Activated CD4-positive, CD25-positive, alpha-beta regulatory T cell treated with anti-CD3 and anti-CD28 coated beads, Interleukin-2, amount 50 U/mL, for 72 hours (primary cell): ENCODE measurements at places on chromosomes 1 and 21.
A peak's percentile ranks its signal among the peaks of the same experiment; 100 is the strongest.

- no peak for DNase-seq
Observed at GRCh38 chr1:180188091-180188506, 33.4 kb downstream of the QSOX1 start.

DNA sequence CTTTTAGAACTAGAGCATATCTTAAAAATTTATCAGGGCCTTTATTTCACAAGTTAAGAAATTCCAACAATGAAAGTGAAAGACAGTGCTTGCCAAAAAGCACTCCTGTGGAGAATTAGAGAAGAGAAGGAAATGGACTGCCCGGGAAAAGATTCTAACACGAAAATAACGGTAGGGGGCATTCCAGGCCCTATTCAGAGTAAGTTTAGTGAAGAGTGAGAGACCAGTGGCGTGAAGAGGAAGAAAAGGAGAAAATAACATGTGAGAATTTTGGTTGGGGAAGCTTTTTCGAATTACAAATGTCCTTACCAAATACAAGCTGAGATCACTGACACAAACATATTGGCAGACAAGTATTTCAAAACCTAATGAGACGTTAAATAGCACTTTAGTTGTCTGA, 38.4 kb upstream of the RBM34 start:
- DNase-seq = no peak

DNA sequence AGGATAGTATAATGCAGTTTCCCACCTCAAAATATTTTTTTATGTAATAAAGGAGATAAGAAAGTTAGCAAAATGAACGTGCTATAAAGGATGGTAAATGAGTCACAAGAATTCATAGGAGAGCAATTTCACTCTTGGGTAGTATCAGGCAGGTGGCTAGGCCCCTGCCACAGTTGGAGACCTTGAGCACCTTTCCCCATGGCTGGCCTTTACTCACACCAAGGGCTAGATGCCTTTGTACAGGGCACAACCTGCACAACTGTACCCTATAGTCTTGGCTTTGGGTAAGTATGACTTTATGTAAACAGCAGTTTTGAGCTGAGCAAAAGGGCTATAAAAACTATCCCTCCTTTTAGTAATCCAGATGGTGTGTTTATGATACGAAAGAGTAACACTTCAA, 85.1 kb downstream of the CTH start:
- no peak for DNase-seq

DNA sequence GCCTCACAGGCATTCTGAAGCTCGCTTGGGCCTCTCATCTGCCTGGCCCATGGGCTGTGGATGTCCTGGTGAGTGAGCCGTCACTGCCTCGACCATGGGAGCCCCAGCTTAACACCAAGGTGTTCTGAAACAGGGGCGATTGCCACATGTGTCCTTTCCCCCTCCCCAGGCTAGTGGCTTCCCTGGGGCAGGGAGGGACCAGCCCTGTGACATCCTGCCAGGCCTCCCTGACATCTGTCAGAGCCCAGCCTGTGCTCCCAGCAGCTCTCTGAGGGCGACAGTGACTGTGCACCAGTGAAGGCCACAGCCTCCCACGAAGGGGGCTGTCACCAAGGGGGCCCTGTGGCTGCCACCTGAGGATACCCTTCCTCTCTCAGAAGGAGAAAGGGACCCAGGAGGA, 35.9 kb upstream of the CCDC27 start:
- no peak for DNase-seq

DNA sequence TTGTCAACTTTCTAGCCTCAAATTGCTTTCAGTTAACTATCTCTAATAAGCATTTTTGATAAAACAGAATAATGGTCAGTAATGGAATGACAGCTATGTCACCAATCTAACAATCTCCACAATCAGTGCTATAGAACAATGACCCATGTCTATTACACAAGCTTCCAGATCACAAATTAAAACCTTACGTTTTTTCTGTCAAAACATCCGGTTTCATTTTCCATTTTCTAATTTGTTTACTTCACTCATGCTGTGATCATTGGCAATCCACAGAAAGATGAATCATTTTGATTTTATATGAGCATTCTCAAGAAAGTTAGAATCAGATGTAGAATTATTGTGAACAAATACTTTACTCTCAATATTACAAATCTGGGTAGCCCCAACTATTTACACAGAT, 80.3 kb downstream of the KCNT2 start:
- DNase-seq = no peak

DNA sequence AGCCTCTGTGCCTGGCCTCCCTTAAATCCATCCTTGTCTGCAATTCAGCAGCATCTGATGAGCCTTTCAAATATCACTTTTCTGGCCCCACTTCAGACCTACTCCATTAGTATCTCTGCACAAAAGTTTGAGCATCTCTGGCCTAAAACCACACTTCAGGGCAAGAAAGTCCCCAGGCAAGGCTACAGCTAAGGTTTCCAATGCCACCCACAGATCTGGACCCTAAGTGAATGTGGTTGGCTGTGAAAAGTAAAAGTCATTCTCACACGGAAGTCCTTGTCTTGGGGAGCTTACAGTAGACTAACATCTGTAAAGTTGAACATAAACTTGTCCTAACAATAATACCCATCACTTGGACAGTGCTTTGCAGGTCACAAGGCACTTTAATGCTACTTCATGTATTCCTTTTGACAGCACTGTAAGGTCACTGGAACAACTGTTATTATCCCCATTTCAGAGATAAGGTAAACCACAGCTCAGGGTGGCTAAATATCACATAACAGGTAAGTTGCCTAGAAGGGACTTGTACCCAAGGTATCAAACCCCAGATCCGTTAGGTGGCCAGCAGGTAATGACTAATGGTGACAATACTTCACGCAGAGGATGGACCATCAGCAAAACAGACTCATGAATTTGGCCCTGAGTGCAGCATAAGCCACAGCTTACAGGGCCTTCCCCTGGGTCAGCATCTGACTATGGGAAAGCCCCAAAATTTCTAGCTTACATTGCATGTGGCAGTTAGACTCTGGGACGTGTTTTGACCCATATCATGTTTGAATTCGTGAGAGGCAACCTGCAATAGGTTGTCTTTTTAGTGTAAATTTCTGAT, 356.0 kb downstream of the HHAT start:
- DNase-seq = no peak

DNA sequence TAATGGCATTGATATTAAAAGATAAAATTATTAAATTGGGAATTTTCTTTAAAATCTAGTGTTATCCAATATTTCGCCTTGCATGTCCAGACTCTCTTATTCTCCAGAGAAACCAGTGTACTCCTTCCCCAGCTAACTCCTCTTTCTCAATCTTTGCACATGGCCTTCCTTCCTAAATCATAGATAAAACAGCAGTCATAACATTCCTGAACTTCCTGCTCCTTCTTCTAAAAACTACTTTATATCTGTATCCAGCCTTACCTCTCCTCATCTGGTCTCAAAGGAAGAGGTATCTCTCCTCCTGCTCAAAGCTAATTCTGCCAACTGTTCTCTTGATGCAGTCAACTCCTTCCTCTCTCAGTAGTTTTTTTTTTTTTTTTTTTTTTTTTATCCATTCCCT, 39.5 kb upstream of the NEK7 start:
- no peak for DNase-seq

DNA sequence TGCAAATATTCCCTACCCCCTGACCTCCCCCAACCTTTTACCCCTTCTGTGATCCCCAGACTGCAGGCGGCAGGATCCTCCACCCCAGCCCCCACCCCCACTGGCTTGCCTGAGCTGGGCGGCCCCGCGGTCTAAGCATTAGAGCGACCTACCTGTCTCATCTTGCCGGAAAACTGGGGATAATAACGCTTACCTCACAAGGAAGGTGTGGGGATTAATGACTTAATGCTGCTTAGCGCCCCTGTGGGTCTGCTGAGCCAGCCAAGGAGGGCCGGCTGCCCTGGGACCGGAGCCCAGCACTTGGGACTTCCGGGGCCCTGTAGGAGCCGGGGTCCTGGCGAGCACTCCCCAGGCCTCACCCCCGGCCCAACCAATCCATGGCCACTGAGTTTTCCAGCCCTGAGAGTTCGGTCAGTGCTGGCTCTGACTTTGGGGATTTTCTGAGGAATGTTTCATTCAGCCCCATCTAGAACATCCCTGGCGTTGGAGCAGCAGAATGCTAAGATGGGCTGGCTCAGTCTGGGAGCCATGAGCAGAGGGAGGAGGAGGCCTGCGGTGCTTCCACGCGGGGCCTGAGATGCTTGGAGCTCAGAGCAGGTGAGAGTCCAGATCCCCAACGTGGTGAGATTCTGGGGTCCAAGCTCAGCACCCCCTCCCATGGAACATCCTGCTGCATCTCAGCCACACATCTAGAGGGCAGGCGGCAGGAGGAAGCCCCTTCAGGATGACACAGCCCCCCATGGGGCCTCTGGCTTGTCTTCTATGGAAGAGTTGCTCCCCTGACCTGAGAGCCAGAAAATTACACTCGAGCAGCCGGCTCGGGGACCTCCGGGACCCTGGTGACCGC, 97.9 kb downstream of the RIPK4 start:
- no peak for DNase-seq

- DNase-seq = no peak
Observed at GRCh38 chr1:51058858-51059257, 43.2 kb upstream of the C1orf185 start.

DNA sequence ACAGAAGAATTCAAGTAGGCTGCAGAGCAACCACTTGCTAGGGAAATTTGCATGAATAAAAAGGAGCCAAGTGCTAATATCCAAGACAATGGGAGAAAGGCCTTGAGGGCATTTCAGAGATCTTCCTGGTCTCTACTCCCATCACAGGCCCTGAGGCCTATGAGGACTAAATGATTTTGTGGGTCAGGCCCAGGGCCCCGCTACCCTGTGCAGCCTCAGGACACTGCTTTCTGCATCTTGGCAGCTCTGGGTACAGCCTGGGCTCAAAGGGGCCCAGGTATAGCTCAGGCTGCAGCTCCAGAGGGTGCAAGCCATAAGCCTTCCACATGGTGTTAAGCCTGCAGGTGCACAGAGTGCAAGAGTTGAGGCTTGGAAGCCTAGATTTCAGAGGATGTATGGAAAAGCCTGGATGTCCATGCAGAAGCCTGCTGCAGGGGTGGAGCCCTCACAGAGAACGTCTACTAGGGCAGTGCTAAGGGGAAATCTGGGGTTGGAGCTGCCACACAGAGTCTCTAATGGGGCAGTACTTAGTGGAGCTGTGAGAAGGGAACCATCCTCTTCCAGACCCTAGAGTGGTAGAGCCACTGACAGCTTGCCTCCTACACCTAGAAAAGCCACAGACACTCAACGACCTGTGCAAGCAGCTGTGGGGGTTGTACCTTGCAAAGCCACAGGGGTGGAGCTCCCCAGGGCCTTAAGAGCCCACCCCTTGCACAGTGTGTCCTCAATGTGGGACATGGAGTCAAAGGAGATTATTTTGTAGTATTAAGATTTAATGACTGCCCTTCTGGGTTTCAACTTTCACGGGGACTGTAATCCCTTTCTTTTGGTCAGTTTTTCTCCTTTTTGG, 13.7 kb upstream of the ACTRT2 start:
- DNase-seq = no peak

- DNase-seq = no peak
Observed at GRCh38 chr21:21907271-21907670, 909.1 kb downstream of the NCAM2 start.

DNA sequence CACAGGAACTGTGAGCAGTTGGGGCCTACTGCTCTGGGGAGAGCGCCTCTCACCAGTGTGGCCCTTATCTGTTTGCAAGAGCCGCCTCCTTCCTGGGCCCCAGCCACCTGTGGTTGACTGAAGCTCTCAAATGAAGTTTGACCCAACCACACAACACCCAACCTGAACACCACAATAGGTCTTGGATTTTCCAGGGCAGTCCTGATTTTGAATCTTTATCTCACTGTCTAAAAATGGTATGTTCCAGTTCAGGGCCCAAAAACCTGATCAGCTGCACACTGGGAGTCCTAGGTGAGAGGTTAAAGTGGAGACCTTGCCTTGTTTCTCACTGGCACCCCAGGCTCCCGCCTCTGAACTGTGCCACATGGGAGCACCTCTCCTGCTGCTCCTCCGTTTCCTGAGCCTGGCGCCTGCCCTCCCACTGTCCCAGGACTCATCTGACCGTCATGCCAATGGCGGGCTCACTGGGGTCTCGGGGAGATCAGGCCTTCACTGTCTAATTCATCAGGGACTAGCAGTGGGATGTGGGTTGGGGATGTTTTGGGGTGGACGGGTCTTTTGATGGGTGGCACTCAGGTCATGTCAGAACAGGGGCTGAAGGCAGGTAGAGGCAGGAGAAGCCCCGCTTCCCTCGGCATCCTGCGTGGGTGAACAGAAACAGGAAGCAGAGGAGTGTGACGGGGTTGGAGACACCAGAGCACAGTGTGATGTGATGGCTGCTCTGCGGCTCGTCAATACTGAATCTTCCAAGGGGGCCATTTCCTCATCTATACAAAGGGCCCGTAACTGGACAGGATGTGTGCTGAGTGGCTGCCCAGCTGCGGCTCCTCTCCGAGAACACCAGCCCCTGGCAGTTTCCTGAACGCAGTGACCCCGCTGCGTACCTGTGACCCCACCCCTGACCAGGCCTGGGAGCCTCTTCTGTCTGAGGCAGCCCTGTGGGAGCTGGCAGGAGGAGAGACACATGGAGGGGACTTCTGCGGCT, 59.6 kb upstream of the ITPKB start:
- DNase-seq = peak; percentile 45

GRCh38 chr1:235507623-235508022, 3.4 kb upstream of the B3GALNT2 start:
- DNase-seq = no peak

GRCh38 chr1:6414443-6414844, 5.3 kb downstream of the HES2 start:
- DNase-seq = no peak
